ENCODE measurements at places on chromosomes 2 and 18.

GRCh38 chr18:49151482-49151881 is 200.7 kb upstream of the SMAD7 start:
- no peak for DNase-seq

DNA sequence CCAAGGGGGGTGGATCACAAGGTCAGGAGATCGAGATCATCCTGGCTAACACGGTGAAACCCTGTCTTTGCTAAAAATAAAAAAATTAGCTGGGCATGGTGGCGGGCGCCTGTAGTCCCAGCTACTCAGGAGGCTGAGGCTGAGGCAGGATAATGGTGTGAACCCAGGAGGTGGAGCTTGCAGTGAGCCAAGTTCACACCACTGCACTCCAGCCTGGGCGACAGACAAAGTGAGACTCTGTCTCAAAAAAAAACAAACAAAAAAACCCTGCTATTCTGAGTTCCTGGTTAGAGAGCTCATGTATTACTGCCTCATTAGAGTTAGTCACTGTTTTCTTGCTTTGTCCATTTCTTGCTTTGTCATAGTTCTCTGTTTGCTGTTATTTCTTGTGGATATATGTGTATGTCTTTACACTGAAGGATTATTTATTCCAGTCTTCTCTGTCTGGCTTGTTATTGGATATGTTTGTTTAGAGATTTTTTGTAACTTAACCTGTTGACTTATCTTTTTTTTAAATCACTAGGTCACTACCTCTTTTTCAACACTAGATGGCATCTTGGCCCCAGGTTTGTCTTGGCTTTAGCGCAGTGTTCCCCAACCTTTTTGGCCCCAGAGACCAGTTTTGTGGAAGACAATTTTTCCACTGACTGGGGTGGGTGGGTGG is 17.0 kb downstream of the TTLL4 start:
- no peak for DNase-seq

DNA sequence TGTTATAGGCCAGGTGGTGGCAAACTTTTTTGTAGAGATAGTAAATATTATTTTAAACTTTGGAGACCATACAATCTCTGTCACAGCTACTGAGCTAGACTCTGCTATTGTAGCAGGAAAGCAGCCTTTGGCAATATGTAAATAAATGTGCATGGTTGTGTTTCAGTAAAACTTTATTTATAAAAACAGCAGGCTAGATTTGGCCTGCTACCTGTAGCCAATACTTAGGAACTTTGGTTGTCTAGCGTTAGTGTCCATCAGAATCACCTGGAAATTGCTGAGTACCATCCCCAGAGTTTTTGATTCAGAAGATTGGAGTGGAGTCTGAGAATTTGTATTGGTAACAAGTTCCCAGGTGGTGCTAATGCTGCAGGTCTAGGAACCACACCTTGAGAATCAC is 23.8 kb upstream of the TNFRSF11A start:
- no peak for DNase-seq

DNA sequence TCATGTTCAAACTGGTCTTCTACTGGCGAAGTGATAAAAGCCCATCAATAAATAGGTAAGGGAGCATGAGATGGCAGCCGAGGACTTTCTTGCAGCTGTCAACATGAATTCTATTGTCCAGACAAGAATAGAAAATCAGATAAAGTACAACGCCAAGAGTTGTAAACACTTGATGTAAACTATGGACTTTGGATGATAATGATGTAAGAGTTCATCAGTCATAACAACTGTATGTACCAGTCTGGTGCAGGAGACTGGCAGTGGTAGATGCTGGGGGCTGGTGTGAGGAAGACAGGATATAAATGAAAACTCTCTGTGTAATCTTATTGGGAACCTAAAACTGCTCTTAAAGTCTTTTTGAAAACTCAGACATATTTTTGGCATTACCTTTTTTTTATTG is 155.9 kb upstream of the RASGRP3 start:
- no peak for DNase-seq

DNA sequence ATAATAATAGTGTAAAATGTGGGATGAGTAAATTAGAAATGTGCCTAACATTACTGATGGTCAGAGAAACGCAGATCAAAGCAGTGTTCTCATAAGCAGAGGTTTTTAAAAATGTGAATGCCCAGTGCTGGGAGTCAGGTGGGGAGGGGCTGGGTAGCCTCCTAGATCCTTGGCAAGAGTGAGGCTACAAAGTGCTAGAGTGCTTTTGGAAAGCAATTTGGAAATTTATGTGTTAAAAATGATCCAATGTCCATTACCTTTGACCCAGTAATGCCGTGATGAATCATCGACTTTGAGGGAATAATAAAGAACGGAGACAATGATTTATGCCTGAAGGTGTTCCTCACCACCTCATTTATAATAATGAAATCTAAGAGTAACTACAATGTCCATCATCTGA is 44.9 kb upstream of the TWIST2 start:
- DNase-seq = no peak

- no peak for DNase-seq
Measured at GRCh38 chr18:44495151-44495550, 185.5 kb upstream of the SETBP1 start.

- no peak for DNase-seq
Measured at GRCh38 chr2:8870441-8870840, 33.0 kb upstream of the KIDINS220 start.

DNA sequence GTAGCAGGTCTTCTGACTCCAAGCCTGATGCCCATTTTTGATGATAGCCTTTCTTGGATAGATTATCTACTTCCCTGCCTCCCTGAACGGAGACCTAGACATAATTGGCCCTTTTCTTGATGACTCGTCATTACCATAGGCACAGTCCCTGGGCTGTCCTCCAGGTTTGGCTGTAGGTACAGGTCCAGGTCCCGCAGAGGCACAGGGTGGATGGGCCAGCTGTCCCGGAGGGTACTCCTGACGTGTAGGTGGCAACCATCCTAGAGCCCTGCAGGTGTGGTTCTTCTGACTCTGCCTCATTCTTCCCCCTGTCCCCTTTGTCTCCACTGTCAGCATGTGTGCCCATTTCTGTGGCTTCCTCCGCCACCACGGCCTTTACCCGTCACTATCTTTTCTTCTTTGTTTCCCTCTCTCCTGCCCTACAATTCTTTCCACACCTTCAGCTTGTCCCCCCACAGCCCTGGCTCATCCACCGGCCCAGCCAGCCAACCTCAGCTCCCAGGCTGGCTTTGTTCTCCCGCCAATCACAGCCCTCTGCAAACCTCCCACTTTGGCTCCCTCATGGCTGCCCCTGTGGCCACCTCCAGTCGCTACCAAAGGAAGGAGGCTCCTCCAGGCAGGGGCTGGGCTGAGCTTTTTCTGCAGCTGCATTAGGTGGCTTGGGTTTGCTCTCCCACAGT is 102.8 kb downstream of the SMAD7 start:
- no peak for DNase-seq

DNA sequence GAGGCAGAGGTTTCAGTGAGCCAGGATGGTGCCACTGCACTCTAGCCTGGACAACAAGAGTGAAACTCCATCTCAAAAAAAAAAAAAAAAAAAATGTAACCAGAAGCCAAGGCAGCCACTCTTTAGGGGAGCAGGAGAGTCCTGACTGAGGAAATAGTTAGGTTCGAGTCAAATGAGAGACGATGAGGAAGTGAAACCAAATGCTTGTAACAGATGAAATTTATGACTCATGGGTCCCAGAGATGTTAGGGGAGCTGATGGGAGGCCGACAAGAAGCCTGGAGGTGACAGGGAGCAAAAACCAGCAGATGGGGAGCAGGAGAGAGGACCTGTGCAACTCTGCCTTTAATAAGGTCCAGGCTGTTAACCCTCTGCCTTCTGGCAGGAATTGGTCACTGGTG is 756.1 kb upstream of the DDX18 start:
- DNase-seq = no peak

GRCh38 chr2:112166806-112167499 is 28.8 kb downstream of the FBLN7 start:
- DNase-seq = peak; percentile 57

DNA sequence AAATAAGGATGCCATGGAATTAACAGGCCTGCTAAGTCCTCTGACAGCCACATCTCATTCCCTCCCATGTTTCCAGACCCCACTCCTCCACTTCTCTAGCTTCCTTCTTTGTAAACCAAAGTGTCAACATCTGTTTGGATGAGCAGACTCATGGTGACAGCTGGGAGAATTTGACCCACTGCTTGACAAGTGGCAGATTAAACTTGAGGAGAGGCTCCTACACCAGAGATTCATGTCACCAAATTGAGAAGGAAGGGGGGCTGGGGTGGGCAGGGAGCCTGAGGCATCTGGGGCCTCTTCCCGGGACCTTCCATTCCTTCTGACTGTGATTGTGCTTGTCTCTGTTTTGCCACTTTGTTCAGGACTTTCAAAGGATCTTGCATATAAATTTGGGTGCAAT is 41.0 kb upstream of the IGFBP5 start:
- DNase-seq = no peak

DNA sequence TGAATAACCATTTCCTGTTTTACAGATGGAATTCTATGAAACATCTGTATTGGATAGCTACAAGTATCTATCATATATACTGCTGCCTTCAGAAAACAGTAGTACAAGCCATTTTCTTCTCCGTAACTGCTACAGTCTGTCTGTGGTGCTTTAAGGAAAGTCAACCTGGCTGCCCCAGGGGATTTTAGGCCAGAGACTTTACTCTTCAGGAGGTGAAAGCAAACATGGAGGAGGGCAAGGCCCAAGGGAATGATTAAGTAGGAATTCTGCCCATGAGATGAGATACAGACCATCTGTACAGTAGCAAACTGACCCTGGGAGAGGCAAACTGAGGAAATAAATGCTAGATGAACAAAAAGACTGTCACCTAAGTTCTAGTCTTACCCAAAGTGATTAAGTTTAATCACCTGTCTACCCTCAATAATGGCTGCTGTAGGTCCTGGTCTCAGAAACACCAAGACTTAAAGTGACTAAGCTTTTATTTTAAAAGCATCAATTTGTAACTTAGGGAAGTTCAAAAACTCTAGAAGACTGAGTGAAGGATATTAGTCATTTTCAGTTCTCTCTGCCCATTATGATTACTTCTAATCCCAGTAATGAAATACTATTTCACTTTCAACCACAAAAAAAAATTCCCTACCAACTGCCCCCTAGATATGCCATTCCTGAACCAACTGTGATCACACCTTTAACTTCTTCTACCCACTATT is 14.8 kb downstream of the MBD2 start:
- DNase-seq = no peak

GRCh38 chr2:156319811-156320485 is 12.6 kb downstream of the NR4A2 start:
- no peak for DNase-seq

- DNase-seq = no peak
Measured at GRCh38 chr2:109275120-109276012, 146.4 kb downstream of the SH3RF3 start.

- no peak for DNase-seq
Measured at GRCh38 chr2:58237741-58238140, 3.4 kb downstream of the FANCL start.

- DNase-seq = no peak
Measured at GRCh38 chr2:202149155-202149762, 76.2 kb downstream of the KIAA2012 start.

DNA sequence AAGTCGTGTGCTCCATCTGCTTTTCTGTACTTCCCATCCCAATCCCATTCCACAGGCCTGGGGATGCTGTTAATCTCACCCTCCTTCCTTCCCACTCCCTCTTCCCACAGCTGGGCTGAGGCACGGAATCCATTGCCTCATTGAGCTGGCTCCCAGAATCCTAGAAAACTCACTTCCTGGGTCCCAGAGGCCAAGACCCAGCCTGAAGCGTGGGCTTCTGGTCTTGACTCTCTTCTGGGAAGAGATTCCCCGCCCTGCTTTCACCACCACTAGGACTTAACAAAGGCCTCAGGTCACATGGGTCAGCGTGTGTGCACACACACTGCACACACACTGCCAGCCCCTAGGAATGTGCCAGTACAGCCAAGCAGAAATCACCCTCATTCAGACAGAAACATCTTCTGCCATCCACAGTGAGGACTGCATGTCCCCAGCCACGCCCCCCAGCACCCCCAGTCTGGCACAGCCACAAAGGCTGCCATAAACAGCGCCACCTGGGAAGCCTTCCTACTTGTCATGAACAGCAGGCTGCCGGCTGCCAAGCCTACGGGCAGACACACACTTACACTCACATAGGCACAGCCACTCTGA is 165.8 kb downstream of the TNS1 start:
- DNase-seq = no peak

DNA sequence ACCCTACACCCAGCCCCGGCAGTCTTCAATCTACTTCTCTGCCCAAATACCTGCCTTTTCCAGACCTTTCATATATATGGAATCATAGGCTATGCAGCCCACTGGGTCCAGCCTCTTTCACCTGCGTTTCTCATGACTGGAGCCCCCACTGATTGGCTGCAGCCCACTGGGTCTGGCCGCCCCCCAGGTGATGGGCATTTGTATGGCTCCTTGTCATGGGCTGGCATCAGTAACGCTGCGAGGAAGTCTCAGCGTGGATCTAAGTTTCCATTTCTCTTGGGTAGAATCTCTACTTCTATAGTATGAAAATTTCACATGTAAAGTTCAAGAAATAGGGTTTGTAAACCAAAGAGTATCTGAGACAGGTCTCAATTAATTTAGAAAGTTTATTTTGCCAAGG is 281.9 kb downstream of the NDUFA10 start:
- DNase-seq = no peak

DNA sequence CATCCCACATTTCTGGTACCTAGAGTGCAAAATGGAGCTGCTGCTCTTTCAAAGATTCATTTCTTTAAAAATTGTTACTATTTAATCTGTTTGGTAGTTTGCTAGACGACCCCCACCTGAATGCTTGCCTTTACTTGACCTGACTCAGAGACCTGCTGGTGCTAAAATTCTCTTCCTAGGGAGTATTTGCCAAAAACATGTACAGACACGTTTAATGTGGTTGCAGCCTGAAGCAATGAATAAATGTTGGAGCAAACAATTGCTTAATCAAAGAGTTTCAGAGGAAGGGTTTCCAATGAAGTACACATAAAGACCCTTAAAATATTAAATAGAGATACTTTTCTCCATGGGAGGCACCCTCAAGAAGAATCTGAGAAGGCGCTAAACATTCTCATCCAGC is 734.4 kb downstream of the CBLN2 start:
- no peak for DNase-seq

GRCh38 chr18:24819141-24819890 is 358.9 kb downstream of the HRH4 start:
- DNase-seq = no peak

- DNase-seq = no peak
Measured at GRCh38 chr2:106521016-106521415, 33.9 kb downstream of the CD8B2 start.

- no peak for DNase-seq
Measured at GRCh38 chr2:170165129-170165528, 12.8 kb upstream of the MYO3B start.

- DNase-seq = no peak
Measured at GRCh38 chr2:3610415-3610814, 15.5 kb downstream of the COLEC11 start.

DNA sequence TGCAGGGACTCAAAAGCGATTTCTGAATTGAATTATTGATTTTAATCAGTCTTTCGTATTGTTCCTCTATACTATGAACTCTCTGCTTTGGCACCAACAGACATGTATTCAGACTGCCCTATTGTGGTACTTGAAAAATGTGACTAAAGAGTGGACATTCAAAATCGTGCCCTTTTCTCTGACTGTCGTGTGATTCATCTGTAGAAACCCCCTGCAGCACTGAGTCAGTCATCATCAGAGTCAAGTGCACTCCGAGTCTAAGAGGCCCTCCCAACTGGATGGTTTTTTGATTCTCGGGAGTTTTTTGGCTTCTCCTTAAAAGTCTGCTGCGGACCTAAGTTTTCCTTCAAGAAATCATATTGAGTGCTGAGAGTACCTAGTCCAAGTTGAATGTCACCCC is 96.4 kb upstream of the FOSL2 start:
- DNase-seq = no peak

Measured in CD4-positive, alpha-beta T cell treated with Interleukin-6 for 4 hours (primary cell).